KBM-7 (cell line): ENCODE measurements at places on chromosomes 3 and 15.
A peak's percentile ranks its signal among the peaks of the same experiment; 100 is the strongest.

- no peak for DNase-seq
Measured at GRCh38 chr15:75123395-75123794, 78.3 kb upstream of the C15orf39 start.

- DNase-seq, result no peak
Measured at GRCh38 chr15:63111481-63111880, 10.2 kb upstream of the LACTB start.

- no peak for DNase-seq
Measured at GRCh38 chr3:5213574-5213966, 26.1 kb downstream of the EDEM1 start.

DNA sequence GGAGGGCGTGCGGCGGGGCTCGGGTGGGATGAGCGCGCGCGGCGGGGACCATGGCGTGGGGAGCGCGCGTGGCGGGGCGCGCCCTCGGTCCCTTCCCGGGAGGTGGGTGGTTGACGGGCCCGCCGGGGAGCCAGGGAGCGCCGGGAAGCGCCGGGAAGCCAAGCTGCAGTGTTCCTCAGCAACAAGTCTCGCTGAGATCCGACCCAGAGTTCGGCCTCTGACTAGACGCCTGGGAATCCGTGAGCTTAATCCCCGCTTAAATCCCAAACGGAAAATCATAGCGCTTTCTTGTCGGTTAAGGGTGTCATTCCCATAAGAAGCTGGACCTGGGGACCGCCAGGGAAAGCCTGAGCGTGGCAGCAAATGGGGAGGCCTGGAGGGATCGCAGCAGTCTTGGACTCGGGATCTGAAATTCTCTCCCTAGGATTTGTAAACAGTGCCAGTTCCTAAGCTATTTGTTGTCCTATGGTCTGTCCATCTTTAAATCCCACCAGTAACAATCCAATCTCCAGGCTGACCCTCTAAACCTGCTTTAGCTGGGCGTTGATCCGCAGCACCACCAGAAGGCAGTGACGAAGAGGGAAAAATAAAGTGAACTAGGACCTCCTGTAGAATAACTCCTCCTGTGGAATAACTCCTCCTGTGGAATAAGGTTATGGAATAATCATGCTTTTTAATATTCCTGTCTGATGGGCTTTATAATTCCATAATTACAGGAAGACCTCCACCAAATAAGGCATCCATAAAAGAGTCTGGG, 570 bp upstream of the NEDD4 start:
- peak; percentile 60 for DNase-seq

DNA sequence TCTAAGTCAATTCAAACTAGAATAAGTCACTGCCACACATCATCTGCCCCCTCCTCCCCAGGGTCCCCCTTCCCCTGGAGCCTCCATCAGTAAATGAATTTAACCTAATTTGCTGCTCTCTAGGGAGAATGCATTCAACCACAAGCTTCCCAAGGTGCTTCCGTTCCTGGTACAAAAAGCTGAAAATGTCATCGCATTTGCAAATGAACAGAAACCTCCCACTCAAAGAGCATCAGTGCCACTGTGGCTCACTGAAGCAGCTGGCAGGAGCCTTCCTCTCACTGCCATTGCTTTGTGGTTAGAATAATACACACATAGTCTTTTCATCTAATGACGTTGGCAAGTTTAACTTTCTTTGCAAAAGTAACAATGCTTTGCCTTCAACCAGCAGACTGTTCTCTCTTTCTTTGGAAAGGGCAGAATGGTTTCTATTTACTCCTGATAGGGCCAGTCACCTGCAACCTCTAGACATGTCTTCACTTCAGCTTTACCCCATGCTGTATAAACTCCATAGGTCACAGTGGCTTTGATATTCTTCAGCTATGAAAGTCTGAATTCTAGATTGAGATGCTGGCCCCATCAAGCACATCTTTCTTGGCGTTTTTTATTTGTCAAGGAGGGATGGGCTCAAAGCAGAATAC, 238.1 kb downstream of the CPNE4 start:
- peak; percentile 84 for DNase-seq

GRCh38 chr3:177451301-177451750, 254.0 kb upstream of the TBL1XR1 start:
- DNase-seq, result no peak

DNA sequence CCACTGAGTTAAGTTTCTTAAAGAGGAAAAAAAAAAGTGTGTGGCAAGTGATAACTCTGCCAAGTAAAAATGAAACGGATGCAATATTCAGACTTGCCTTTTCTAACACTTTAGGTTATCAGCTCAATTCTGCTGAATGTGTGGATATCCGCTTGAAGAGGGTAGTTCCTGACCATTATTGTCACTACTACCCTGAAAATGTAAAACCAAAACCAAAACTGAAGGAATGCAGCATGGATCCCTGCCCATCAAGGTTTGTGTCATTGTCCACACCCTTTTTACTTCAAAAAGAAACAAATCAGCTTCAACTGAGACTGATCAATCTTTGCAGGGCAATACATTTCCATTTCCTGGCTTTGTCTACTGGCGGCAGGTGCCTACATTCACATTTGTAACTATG, 236.1 kb downstream of the ADAMTSL3 start:
- DNase-seq, result no peak

- DNase-seq, result no peak
Measured at GRCh38 chr3:133514418-133514817, 59.1 kb upstream of the CDV3 start.

- no peak for DNase-seq
Measured at GRCh38 chr3:167559924-167560323, 86.1 kb upstream of the SERPINI2 start.

GRCh38 chr15:67061811-67062368, 3.5 kb upstream of the SMAD3 start:
- DNase-seq, result no peak
